Brain microvascular endothelial cell (primary cell): ENCODE measurements at places on chromosomes 4 and X.

DNA sequence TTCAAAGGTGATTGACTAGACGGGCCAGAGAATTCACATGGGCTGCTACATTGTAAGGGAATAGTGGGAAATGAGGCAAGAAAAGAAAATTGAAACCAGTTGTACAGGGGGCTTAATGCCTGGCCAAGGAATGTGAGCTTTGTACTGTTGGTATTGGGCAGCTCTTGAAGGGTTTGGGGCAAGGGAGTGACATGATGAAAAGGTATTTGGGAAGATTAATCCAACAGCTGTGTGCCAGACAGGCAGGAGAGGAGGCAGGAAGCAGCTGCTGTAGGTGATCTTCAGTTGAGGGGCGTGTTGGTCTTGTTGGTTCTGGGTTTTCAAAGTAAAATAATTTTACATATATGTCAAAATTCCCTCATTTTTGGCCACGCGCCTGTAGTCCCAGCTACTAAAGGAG, 384.5 kb upstream of the TENM3 start:
- DNase-seq: no peak

DNA sequence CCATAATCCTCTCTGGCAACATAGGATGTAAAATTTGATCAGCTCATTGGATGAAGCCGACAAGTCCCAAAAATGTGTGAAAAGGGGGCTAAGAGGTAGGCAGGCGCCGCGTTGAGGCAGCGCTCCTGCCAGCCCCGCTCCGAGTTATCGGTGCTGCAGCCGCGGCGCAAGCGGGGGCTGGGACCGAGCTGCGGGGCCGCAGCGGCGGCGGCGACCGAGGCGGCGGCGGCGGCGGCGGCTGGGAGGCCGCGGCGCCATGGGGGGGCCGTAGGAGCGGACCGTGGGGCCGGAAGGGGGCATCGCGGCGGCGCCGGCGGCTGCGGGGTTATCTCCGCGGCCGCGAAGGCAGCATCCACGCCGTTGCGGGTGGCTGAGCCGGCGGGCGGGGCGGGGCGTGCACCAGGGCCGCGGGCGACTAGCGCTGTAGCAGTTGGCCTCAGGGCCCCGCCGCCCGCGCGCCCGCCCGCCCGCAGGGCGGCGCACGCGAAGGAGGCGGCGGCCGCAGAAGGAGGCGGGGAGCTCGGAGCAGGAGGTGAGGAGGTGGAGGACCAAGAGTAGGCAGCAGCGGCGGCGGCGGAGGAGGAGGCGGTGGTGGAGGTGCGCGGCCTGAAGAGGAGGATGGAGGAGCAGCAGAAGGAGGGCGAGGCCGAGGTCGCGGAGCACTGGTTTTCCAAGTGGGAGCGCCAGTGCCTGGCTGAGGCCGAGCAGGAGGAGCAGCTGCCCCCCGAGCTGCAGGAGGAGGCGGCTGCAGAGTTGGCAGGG, 126.0 kb upstream of the CXorf66 start:
- DNase-seq: no peak

DNA sequence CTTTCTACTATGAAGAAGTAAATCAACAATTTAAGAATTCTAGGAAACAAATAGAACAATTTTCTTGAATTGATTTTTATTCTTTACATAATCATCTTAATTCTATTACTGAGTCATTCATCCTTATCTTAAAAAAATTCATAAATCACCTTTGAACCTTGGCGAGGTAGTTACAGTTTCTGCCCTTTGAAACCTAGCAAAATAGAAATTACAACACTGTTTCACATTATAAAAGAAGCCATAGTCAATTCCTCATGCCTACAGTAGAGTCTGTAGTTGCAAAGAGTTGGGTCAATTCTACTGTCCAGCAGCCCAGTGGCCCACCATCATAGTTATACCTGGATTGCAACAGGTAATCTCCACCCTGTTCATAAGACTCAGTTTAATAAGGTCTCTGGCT, 7.3 kb downstream of the SMIM31 start:
- DNase-seq: no peak

DNA sequence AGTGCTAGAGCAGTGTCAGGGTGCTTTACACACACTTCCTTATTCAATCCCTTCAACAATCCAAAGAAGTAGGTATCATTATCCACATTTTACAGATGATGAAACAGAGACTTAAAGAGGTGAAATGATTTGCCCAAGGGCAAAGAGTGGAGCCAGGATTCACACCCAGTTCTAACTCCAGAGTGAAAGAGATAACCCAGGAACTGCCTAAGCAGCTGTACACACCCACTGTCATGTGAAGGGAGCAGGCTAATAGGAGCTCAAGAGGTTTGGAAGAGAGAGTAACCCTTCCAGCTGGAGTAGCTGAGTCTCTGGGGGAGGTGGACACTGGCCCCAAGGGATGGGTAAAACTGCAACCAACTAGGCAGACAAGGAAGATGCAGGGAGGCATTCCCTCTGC, 92.5 kb downstream of the FBXL5 start:
- no peak for DNase-seq

DNA sequence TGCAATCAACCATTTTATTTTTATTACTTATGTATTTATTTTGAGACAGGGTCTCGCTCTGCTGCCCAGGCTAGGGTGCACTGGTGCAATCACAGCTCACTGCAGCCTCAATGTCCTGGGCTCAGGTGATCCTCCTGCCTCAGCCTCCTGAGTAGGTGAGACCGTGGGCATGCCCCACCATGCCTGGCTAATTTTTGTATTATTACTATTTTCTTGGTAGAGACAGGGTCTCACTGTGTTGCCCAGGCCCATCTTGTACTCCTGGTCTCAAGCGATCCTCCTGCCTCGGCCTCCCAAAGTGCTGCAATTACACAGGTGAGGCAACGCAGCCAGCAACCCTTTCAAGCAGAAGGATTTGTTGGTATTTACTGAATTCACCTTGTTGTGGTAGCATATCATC, 60.3 kb upstream of the PPP2R3B start:
- DNase-seq: no peak

DNA sequence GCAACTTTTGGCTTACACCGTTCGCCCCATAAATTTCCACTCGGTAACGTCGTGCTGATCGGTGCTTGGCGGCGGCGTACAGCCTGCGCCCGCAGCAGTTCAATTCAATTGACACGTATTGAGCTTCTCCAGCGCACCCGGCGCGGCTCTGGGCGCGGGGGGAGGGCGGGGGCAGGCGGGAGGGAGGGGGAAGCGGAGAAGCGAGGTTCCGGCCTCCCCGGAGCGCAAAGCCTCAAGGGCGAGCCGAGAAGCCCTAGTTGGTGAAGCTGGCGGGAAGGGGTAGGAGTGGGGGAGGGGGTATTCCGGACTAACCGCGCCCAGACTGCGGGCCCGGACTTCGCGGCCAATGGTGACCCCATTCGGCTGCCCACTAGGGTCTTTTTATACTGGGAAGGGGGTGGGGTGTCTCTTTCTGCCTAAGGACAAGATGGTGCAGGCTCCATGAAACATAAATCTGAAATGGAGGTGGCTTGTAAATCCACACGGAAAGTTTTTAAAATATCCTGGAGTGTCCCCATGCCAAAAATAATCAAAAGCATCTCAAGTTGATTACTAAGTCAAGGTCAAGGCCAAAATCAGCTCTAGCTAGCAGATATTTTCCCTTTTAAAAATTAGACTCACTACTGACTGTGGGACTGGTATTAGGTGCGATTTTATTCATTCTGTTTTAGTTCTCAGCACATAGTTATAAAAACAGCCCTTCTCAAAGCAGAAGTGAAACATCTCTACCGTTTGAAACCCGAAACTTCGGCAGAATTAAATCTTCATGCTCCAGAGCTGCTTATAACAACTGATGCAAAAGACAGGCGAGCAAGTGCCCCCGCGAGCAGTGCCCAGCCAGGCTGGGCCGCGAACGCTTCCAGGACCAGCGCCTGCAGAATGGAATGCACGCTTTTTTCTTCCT, 1.5 kb upstream of the BCOR start:
- DNase-seq: no peak

GRCh38 chr4:3421470-3421869, 20.3 kb upstream of the HGFAC start:
- no peak for DNase-seq

- no peak for DNase-seq
Observed at GRCh38 chr4:27350161-27350560, 489.5 kb downstream of the STIM2 start.

DNA sequence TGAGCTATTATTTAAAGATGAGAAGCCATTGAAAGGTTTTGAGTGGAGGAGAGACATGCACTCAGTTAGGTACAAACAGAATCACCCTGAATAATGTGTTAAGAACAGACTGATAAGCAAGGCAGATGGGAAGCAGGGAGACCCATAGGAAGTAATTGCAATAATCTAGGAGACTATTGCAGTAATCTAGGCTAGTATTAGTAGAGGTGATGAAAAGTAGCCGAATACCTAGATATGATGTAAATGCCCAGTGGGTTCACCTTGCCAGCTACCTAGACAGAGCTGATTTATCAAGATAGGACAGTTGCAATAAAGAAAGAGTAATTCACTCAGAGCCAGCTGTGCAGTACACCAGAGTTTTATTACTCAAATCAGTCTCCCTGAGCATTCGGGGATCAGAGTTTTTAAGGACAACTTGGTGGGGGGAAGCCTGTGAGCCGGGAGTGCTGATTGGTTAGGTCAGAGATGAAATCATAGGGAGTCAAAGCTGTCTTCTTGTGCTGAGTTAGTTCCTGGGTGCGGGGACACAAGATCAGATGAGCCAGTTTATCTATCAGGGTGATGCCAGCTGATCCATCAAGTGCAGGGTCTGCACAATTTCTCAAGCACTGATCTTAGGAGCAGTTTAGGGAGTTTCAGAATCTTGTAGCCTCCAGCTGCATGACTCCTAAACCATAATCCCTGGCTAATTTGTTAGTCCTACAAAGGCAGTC, 427.5 kb downstream of the RPA4 start:
- DNase-seq: no peak

DNA sequence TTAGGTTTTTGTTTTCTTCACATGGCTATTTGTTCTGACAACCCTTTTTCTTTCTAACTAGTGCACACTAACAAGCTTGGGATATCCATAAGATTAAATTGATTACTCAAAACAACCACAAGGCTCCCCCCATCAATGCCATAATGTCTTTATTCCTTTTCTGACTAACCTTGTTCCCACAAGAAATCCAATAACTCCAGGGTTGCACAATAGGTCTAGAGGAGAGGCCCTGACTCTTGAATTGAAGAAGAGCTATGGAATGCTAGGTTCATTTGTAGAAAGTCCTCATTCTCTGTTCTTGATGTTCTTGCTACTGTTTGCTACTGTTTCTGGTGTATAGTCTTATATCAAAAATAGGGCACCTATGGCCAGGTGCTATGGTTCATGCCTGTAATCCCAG, 71.0 kb downstream of the PRRG1 start:
- DNase-seq: no peak

DNA sequence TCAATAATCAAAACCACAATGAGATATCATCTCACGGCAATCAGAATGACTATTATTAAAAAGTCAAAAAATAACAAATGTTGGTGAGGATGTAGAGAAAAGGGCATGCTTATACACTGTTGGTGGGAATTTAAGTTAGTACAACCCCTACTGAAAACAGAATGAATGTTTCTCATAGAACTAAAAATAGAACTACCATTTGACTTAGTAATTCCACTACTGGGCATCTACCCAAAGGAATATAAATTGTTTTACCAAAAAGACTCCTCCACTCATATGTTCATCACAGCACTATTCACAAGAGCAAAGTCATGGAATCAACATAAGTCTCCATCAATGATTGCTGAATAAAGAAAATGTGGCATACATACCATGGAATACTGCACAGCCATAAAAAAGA, 278.1 kb upstream of the ARSJ start:
- no peak for DNase-seq

DNA sequence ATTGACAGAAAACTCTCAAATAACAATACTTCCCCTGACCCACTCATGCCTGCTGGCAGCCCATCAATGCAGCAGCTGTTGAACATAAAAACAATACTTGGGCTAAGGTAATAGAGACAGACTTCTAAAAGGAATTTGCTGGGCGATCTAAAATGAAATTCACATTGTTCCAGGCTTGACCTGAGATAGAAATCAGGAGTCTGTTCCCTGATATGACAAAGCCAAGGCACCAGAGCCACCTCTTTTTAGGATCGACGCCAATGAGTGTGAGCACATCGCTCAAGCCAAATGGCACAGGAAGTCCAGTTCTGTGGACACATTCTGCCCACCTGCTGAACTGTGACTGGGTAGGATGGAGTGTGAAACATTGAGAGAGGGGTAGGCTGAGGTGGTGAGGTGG, 4.9 kb downstream of the SEPTIN11 start:
- no peak for DNase-seq

DNA sequence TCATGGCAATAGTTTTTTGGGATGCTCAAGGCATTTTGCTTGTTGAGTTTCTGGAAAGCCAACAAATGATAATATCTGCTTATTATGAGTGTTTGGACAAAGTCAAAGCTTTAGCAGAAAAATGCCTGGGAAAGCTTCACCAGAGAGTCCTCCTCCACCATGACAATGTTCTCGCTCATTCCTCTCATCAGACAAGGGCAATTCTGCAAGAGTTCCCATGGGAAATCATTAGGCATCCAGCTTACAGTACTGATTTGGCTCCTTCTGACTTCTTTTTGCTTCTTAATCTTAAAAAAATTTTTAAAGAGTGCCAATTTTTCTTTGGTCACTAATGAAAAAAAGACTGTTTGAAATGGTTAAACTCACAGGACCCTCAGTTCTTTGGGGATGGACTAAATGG, 136.3 kb downstream of the UBE2K start:
- no peak for DNase-seq

- peak; percentile 82 for DNase-seq
Observed at GRCh38 chr4:177480795-177481194, 38.6 kb upstream of the AGA start.

- no peak for DNase-seq
Observed at GRCh38 chr4:165965503-165965902, 92.5 kb downstream of the TLL1 start.

- DNase-seq: no peak
Observed at GRCh38 chr4:55087913-55088260, 37.5 kb downstream of the KDR start.

DNA sequence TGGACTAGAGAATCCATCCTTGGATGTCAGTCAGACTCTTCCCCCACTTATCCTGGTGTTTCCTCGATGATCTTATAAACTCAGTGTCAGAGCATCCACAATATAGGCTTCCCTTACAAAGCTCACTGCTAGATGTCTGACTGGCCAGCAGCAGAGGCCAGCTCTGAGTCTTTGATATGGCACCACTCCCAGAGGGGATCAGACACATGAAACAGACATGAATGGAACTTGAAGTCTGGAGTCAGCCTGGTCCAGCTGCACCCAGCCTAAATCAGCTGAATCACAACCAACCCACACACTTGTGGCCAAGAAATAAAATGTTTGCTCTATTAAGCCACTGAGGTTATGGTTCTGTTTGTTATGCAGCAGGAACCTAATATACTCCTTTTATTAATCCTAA, 129.6 kb upstream of the MED14 start:
- DNase-seq: peak; percentile 62

GRCh38 chr4:148737061-148737770, 295.0 kb upstream of the NR3C2 start:
- no peak for DNase-seq

- DNase-seq: no peak
Observed at GRCh38 chr4:113749178-113749577, 12.4 kb downstream of the CAMK2D start.

DNA sequence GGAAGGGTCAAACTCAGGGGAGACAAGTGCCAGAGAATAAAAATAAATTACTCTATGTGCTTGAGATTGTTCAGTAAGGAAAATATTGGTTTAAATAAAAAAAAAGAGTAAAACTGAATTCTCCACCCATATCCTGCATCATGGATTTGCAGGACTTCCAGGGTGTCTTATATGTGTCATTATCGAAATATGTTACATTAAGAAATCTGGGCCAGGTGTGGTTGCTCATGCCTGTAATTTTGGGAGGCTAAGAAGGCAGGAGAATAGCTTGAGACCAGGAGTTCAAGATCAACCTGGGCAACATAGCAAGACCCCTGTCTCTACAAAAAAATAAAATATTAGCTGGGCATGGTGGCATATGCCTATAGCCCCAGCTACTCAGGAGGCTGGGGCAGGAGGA, 104.9 kb downstream of the PPP3CA start:
- no peak for DNase-seq
